ENCODE measurements at places on chromosomes 12 and 14.

GRCh38 chr12:50203691-50204090, 36.5 kb upstream of the CERS5 start:
- no peak for DNase-seq

- no peak for DNase-seq
Measured at GRCh38 chr12:772056-772697, 19.8 kb downstream of the WNK1 start.

- no peak for DNase-seq
Measured at GRCh38 chr12:110340706-110341105, 59.7 kb downstream of the ATP2A2 start.

GRCh38 chr12:53213348-53213747, 6.3 kb upstream of the ITGB7 start:
- DNase-seq = peak; percentile 93

DNA sequence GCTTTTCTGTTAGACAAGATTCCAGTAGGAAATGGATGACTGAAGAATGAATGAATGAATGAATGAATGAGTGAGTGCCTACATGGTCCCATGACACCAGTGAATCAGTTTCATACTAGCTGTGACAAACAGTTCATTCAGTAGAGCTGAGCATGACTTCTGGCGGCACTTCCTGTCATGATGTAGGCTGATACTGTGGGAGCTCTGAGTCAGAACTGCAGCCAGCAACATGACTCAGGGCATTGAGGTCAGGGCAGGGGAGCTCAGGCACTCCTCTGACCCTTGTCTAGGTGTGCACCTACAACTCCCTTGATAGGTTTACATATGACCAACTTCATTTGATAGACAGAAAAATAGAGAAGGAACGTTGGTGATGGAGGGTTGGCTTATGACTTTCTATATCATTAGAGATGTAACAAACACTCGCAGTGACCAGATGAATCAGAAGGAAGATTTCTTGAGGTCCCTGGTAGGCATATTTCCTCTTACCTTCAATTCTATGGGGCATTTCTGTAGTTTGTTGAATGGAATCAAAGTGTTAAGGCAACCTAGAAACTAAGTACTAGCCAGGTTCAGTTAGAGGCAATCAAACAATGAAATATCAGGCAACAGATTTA, 139.3 kb upstream of the ARHGAP5 start:
- DNase-seq = no peak

- no peak for DNase-seq
Measured at GRCh38 chr12:114682785-114683708, 928 bp downstream of the TBX3 start.

DNA sequence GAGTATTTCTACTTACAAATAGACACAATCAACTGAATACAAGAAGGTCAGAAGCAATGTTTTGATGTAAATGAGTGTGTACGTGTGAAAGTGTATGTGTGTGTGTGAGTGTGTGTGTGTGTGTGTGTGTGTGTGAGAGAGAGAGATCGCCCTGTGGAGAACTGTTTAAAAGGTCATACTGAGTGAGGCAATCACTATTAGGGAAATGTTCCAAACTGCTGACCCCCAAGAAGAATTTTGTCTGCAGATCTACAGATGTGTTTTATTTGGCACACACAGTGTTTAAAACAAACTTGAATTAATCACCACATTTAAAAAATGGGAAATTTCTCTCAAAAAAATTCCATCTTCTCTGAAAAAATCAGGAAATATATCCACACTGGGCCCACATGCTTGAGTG, 1069.1 kb downstream of the SLC6A15 start:
- no peak for DNase-seq

DNA sequence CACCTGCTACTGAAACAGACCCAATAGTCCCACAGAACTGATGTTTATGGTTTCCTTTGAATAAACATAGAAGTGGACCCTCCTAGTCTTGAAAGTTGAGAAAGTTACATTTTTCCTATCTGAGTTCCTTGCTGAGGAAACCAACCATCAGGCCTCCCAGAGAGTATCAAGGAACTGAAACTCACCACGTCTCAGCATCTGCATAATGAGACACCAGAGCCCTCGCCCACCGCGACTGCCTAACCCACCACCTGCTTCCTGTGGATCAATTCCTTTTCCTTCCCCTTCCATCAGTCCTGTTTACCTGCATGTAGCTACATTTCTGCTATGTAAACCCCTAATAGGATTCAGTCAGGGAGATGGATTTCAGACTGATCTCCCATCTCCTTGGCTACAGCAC, 443.2 kb upstream of the TMEM132C start:
- DNase-seq = no peak
